Left lung (tissue), 14 donors: ENCODE measurements at places on chromosomes 3 and 15. TPM values are rescaled to one million over a fixed set of nuclear protein-coding genes. Genes with fewer than 3 reads are reported as not detected.
A peak's percentile ranks its signal among the peaks of the same experiment; 100 is the strongest.

The UPK1B gene
- total RNA-seq, result 0.18 TPM

The SNTN gene
- 9.6 TPM for total RNA-seq

The ZSCAN29 gene
- total RNA-seq, result 25.5 TPM

The KIF23 gene
- 3.5 TPM for total RNA-seq

DNA sequence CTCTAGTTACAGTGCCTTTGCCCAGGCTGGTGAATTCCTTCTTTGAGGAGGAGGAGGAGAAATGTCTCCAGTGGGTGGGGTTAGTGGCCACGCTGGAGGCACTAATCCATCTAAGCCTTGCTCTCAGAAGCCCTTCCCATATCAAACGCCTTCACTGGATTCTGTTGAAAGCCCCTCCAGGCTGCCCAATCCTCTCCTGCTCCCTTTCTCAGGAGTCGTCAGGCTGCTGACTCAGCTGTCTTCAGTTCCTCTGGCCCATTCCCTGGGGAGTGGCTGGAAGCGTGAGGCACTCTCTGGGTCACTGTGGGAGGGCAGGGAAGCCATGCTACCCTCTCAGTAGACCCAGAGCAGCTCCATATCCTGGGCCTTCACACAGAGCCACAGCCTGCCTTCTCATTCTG lies 2.7 kb downstream of the AP2M1 start:
- no peak for DNase-seq

GRCh38 chr3:41751597-41751996 lies 210.3 kb downstream of the ULK4 start:
- no peak for DNase-seq

GRCh38 chr3:71944482-71945065 lies 159.6 kb upstream of the PROK2 start:
- DNase-seq, result no peak

- DNase-seq, result no peak
These were observed 165.8 kb upstream of the SLC2A2 start for GRCh38 chr3:171192176-171192854.

GRCh38 chr3:134277066-134277660 lies 26.5 kb upstream of the RYK start:
- DNase-seq, result peak; percentile 48

DNA sequence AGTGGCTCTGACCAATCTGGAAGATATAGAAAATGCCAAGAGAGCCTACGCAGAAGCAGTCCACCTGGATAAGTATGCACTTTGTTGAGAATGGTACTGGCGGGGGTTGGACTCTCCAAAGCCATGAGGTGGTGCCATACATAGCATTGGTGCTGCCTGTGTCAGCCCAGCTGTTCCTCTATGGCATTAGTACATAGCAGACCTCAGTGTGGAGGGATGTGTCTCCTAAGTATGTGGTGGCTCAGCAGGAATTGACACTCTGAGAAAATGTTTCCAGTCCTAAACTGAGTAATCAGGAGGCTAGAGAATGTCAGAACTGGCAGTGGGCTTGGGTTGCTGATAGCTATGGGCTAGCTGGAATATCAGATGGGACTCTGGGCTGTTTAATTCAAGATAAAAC lies 48.4 kb downstream of the ADPGK start:
- no peak for DNase-seq

- DNase-seq, result no peak
These were observed 11.6 kb upstream of the AEN start for GRCh38 chr15:88609344-88610090.

DNA sequence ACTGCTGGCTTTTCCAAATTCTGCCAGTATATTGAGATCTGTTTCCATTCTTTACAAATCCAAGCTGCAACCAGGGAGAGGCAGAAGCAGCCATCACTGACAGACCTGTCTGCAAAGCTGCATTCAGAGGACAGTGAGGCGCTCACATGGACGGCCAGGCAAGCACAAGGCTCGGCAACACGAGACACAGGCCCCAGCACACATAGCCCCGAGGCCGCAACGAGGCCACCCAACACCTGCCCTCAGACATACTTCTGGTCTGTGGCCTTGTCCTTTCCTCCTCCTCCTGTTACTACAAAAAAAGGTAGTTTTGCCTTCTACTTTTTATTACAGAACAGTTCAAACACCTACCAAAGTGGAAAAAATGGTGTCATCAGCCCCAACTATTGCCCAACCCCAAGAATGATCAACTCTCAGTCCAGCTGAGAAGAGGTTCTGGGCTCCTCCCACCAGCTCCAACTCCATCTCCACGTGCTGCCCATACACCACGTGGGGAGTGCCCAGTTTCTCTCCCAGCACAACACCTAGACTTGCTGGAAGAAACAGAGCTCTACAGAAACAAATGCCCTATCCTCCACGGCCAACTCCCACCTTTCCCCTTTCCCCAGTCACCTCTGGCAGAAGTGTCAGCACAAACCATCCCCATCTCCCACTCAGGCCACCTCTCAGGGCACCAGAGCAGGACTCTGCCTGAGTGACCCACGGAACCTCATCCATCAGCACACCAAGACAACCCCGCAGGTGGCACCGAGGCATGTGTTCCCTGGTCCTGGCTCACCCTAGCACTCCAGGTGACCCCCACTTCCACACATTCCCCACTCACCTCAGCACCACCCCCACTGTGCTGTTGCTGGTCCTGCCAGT lies 7.4 kb downstream of the ZXDC start:
- peak; percentile 53 for DNase-seq

GRCh38 chr3:139358841-139359562 lies 15.2 kb downstream of the MRPS22 start:
- no peak for DNase-seq

DNA sequence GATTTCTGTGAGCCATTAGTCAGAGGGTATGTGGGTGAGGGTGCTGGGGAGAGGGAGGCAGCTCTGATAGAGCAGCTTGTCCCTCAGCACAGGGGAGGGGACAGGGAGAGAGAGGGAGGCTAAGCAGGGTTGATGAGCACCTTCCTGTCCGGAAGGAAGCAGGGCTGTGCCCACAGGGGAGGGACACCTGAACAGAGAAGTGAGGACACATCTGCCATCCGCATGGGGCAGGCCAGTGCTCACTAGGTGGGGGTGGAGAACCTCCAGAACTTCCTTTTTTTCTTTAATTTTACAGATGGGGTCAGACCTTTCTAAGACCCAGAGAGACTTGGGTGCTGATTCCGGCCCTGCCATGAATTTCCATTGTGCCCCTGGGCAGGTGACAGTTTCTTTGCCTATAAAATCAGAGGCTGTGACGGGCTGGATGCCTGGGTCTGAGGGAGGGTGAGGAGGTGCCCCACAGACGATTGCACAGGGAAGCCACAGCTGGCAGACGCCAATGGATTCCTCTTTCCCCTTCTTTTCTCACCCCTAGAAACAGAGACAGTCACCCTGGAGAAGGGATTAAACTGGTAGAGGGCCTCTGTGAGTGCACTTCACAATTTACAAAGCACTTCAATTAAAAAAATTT lies 4.1 kb upstream of the TGM5 start:
- DNase-seq, result no peak

DNA sequence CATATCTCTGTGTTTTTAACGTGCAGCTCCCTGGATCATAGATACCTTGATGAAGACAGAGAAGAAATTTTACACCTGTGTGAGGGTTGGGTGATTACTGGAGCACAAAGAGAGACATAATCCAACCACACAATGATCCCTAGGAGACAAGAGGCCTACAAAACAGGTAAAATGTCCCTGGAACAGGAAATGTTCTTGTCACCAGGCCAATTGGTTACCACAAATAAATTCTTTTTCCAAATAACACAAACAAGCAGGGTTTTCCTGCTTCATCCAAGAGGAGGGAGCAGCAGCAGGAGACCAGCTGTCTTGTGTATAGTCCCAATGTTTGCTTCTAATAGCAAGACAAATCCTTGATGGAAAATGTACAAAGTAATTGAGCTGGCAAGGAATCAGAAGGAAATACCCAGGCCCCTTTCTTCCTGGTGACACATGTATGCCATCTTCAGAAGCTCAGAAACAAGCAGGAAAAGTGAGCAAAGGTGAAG lies 1.4 kb downstream of the MGLL start:
- DNase-seq, result no peak

- peak; percentile 69 for DNase-seq
These were observed 8.0 kb upstream of the CCDC13 start for GRCh38 chr3:42780892-42781700.

GRCh38 chr3:124823648-124824047 lies 63.5 kb downstream of the ITGB5 start:
- DNase-seq, result no peak

GRCh38 chr3:119990888-119991287 lies 103.4 kb downstream of the GSK3B start:
- no peak for DNase-seq

DNA sequence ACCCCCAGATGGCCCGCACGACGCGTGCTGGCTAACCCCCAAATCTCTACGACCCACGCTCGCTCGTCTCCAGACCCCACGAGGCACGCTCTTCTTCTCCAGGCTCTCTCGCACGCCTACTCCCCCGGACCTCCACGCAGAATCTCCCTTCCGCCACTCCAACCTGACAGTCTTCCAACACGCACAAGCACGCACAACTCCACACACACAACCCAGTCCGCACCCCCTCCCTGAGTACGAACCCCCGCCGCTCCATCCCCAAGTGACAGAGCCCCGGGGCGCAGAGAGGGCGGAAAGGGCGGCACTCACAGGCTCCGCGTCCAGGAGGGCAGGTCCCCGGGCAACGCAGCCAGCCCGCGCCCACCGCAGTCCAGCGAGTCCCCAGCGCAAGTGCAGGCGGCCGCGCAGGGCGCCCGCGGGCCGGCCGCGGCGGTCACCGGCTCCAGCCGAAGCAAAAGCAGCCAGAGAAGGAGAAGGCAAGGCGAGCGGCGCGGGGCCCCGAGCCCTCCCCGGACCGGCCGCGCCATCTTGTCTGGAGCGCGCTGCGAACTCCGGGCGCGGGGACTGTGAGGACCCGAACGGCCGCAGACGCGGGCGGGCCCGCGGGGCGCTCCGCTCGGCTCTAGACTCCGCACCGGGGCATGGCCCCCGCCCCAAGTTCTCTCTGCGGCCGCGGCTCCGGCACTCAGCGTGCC lies 794 bp downstream of the LRIG1 start:
- DNase-seq, result peak; percentile 90

DNA sequence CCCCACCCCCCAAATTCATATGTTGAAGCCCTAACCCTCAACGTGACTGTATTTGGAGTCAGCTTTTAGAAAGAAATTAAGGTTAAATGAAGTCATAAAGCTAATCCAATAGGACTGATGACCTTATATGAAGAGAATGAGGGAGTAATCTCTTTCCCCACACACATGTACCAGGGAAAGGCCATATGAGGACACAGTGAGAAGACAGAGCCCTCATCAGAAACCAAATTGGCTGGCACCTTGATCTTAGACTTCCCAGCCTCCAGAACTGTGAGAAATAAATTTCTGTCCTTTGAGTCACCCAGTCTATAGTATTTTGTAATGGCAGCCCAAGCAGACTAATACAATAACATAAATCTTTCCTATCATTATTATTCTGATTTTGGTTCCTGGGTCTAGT lies 194.7 kb upstream of the NANOGP8 start:
- DNase-seq, result no peak

DNA sequence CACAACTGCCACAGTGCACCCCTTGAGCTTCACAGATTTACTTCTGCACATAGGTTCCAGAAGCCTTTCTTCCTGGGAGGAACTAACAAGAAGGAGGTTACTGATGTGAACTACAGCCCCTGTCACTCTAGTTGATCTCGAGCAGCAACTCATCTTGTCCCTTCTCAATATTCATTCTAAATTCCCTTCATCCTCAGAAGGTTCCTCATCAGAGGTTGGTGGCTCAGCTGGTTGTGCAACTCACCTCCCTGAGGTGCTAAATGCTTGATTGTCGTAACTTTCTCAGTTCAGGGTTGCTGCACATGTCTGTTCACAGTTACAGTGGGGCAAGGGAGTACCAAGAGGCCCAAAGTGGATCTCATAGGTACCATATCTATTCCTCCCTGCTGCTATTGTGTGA lies 5.7 kb upstream of the A4GNT start:
- no peak for DNase-seq

GRCh38 chr3:14210290-14210688 lies 31.7 kb downstream of the LSM3 start:
- DNase-seq, result no peak

DNA sequence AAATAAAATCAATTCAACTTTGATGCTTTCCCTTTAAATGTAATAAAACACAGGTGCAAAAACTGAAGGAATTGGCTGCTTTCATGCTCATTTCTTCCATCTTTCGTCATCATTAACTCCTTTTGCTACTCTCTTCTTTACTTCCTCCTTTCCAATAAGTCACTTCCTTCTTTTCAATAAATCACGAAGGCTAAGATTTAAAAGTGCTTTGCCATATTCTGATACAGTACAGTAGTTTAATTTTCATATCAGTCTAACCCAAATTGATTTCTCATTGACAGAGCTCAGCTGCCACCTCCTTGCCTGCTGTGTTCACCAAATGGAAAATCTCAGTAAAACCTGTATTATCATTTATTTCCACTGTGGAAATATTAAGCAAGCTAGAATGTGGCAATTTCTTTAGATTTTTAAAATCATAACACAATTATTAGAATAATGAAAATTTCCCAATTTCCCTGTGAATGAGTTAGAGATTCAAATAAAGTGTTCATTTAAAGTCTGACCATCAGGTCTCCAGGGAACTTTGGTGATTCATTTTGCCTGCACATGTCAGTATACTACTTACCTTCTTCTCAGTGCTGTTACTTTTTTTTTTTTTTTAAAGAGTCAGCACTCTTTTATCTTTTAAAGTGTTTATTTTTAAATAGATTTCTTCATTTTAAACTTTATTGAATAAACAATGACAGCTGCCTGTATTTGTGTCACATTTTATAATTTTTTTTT lies 41.6 kb downstream of the NANOGP8 start:
- no peak for DNase-seq

DNA sequence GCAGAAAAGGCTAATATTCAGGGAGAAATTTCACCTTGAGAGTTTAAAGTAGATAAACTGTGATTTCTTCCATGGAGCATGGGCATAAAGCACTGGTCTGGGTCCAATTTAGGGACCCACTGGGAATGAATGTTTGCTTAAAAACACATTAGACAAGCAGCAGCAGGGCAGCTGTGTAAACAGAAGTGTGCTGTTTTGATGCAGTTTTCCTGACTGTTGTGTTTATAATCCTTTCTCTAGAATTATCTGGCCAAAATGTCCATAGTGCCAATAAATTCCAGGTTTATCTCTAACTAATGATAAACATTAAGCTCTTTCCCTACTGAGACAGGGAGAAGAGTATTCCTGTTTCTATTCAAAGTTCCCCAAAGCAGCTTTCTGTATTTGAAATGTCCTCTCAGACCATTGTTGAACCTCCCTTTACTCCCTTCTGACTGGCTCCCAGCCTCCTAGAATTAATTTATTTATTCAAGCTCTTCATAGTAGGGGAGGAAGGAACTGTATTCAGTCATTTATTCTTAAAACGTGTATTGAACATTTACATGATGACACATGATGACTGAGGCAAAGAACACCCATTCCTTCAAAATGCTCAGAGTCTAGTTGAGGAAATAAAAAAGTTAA lies 7.0 kb upstream of the TM4SF18 start:
- no peak for DNase-seq
